ENCODE measurements at places on chromosomes 6 and 20. TPM values are rescaled to one million over a fixed set of nuclear protein-coding genes. Genes with fewer than 3 reads are reported as not detected.

The SLC35D3 gene
- total RNA-seq = 0.07 TPM

The KCNQ2 gene
- 0.49 TPM for total RNA-seq

The ADAT2 gene
- total RNA-seq = 4.6 TPM

The VGLL2 gene
- not detected for total RNA-seq

The MYO6 gene
- total RNA-seq = 6.8 TPM

The COL12A1 gene
- 5.5 TPM for total RNA-seq

The SIRPA gene
- total RNA-seq = 25.2 TPM

All from A549 treated with RU486 at 1 μM for 4 hours (cell line).